ENCODE measurements at places on chromosomes 11 and 22.

GRCh38 chr11:1876361-1877063 lies 15.2 kb downstream of the PRR33 start:
- peak; percentile 72 for DNase-seq

DNA sequence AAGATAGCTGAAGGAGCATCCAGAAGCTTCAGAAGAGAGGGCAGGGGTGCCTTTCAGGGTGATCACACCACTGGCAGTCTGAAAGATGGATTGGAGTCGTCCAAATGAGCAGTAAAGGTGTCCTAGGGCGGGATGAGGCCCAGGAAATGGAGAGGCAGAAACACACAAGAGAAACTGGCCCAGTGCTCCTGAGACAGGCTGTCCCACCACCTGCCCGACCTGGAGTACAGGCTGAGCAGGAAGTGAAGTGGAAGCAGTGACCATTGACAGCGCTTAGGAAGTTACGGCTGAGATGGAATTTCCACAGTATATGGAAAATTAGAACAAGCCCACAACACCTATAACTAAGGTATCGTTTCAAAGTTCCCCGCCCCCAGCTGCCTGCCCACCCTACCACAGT lies 16.1 kb downstream of the EIF3F start:
- no peak for DNase-seq

DNA sequence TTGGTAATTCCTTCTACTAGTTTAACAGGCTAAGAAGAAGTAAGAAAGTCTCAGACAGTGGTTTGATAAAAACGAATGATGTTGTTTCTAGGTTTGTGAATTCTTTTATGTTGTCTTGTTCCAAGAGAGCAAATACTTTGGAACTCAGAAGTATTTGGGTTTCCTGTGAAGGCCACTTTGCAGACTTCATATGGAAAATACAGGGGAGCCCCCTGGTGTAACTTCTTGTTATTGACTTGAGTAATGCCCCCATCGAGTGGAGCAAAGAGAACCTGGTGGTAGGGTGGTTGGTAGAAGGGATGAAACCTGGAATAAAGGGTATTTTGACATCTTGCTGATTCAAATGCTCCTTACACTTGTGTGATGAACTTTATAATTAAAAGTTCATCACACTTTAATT lies 40.0 kb upstream of the PTH start:
- no peak for DNase-seq

- DNase-seq, result no peak
Measured at GRCh38 chr11:72673943-72674828, at the start of gene PDE2A. TSS of gene PDE2A (minus strand) at chr11:72674422. CDS start at chr11:72674207, 215 bp downstream.

GRCh38 chr22:50320116-50320515 lies 6.7 kb downstream of the DENND6B start:
- no peak for DNase-seq

GRCh38 chr11:63933459-63933858 lies 5.3 kb upstream of the NAA40 start:
- DNase-seq, result no peak
